ENCODE measurements at places on chromosomes 7 and 10.

DNA sequence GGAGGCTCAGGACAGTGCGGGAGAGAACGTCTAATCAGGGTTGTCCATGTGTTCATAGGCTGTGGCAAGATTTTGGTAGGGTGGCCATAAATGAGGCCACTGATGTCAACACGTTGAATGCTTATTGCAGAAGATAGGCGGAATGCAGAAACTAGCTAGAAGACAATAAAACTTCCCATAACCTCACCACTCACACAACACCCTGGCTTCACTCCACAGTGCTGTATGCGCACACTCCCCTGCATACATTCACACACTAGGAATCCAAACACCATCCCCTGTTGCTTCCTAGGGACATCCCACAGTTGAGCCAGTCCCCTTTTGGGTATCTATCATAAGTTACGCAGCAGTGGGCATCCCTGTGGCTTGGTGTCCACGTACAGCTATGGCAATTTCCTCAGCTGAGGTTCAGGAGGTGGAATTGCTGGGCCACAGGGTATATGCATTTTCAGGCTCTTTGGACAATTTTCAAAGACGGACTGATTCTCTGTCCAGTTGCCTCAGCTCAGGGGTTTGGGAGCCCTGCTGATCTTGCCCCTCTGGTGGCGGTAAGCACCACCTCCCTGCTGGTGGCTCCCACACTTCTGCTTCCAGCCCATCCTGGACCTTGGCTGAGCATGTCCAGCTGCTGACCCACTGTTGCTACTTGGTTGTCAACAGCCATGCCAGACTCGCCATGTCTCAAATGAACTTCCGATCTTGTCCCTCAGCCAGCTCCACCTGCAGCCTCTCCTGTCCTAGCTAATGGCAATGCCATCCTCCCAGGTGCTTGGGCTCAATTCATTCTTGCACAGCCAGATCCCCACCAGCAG lies 36.4 kb downstream of the CDH23 start:
- no peak for DNase-seq

DNA sequence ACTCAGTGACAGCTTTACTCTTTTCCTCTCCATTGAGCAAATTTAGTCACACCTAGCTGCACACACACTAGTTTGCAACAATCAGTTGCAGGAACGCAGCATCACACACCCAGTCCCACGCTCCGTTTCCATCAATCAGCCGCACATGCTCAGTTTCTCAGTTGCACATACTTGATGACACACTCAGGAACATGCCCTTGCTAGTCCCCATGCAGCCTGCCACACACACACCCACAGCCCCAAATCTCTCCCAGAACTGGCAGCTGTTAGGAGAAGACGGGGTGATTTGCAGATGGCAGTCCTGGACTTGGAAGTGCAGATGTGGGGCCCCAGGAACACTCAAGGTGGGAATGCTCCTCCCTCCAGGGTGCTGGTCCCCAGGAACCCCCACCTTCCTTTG lies 7.7 kb downstream of the LBX1 start:
- DNase-seq: no peak

DNA sequence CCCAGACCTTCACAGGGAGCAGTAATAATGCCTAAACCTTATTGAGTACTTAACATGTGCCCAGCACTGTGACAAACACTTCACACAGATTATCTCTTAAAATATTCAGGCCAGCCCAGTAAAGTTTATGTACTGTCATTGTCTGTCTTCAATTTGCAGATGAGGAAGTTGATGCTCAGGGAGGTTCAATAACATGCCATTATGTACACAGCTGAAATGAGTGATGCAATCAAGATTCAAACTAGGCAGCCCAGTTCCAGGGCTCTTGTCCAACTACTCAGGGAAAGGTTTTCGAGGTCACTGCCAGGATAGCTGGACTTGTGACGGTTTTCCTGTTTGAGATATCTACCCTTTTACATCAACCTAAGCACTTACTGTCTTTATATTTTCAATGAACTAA lies 56.1 kb downstream of the AUTS2 start:
- peak; percentile 89 for DNase-seq

DNA sequence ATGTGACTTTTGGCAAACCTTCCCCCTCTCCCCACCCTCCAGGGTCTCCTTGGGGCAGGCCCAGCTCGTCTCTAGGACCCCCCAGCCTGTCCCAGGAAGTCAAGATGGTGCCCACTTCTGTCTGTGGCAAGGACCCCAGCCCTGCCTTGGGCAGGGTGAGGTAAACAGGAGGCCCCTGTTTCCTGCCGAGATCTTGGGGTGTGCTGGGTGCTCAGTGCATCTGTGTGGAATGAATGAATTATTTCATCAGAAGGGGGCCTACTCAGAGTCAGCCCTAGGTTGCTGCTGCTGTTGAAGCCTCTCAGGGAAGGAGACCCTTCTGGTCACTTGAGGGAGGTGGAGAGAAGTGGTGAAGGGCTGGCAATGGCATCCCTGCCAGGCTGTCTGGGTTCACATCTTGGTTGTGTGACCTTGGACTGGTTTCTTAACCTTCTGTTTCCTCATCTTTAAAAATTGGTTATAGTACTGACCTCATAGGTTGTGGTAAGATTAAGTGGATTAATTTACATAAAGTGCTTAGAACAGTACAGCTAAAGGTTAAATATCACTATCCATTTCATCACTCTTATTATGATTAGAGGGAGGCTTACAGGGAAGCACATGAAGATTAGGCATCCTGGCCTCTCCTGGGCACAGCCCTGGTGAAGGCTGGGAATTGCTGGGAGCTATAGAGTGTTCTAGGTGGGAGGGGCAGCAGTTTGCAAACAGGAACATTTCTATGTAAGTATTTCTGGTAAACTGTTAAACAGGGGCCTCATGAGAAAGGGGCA lies 67.7 kb downstream of the ZMIZ1 start:
- DNase-seq: no peak

- no peak for DNase-seq
Measured at GRCh38 chr7:31020161-31020560, 31.9 kb upstream of the ADCYAP1R1 start.

DNA sequence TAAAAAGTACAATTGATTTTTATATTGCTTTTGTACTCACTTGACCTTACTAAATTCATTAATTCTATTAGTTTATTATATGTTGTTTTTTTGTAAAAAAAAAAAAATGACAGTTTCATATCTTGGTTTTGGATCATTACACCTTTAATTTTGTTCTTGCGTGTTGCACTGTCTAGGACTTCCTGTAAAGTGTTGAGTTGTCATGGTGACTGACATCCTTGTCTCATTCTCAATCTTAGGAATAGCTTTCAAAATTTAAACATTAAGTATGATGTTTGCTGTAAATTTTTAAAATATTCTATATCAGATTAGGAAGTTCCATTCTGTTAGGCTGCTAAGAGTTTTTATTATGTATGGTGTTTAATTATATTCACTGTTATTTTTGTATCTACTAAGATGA lies 139.1 kb downstream of the ARHGAP12 start:
- DNase-seq: no peak

GRCh38 chr7:117035465-117035862 lies 82.2 kb downstream of the ST7 start:
- no peak for DNase-seq

GRCh38 chr7:158810846-158811245 lies 18.5 kb downstream of the ESYT2 start:
- DNase-seq: no peak

DNA sequence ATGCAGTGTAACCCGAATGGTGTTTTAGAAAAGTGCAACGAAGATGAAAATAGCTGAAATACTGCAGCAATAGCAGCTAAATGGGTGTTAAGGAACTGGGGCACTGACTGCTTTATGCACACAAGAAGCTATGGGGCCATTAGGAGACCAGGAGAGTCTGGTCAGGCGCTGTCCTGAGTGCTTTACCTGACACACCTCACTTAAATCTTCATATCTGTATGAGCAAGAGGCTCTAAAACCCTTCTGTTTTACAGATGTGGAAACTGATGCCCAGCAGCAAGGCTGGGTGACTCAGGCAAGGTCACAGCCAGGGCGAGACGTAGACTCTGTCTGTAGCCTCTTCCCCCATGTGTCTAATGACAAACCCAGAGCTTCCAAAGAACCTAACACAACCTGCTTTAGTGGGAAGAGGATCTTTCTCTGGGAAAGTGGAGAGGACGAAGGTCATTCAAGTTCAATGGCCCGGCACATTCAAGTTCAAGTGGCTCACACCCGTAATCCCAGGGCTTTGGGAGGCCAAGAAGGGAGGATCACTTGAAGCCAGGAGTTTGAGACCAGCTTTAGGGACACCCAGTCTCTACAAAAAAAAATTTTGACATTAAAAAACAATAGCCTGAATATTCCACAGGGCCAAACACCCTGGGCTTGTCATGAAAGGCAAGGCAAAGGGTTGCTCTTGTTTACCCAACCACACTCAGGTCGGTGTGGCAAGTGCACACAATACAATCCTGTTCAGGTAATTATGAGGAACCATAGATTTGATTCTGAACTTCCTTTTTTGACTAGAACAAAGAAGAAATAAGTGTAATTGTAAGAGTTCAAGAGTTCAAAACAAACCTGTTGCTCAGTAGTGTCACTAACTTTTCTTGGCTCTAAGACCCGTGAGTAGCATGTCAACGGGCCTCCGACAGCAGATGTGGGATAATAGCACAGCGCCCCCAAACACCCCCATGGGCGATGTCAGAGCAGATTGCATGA lies 53.7 kb upstream of the KLF6 start:
- DNase-seq: no peak

- no peak for DNase-seq
Measured at GRCh38 chr7:136134503-136134902, 157.3 kb upstream of the MTPN start.

DNA sequence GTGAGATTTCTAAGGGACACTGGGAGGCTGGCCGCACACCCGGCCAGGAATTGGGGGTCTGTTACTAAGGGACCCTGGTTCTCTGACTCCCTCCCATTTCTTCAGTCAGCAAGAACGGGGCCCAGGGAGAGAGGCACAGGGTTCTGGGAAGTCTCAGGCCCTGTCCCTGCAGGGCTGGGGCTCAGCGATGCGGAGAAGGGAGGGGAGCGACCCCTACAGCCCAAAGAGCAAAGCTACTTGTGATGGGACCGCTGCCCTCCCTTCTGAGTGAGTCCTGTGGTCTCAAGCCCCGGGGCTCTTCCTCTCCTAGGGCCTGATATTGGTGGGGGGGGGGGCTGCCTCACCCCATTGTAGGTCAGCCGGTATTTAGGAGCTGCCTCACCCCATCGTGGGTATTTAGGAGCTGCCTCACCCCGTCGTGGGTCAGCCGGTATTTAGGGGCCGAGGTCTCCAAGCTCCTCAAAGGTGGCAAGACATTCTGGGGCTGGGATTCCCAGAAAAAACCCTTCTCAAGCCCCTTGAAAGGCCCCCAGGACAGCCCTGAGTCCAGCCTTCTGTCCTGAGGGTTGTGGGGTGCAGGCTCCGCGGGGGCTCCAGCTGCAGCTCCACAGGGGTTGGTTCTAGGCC lies 16.9 kb upstream of the NKX6-2 start:
- DNase-seq: no peak

GRCh38 chr7:74026903-74027682 lies 880 bp upstream of the ELN start:
- peak; percentile 24 for DNase-seq

- DNase-seq: peak; percentile 4
Measured at GRCh38 chr7:106462365-106462859, 177.6 kb upstream of the NAMPT start.

DNA sequence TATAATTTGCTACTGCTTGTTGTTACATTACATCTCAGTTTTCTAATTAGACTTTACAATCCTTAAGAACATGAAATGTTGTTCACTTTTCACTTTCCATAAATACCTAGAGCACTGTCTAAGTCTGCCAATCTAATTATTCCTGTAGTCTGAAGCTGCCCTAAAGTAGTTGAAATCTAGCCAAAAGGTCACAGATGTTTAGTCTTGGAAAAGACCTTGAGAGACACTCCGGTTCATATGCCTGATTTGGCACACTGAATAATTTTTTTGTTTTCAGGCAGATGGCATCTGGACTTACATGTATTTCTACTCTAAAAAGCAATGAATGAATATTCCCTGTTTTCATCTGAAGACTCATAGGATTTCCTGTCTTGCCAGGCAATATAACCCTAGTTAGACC lies 359.1 kb downstream of the ANKRD7 start:
- DNase-seq: no peak

DNA sequence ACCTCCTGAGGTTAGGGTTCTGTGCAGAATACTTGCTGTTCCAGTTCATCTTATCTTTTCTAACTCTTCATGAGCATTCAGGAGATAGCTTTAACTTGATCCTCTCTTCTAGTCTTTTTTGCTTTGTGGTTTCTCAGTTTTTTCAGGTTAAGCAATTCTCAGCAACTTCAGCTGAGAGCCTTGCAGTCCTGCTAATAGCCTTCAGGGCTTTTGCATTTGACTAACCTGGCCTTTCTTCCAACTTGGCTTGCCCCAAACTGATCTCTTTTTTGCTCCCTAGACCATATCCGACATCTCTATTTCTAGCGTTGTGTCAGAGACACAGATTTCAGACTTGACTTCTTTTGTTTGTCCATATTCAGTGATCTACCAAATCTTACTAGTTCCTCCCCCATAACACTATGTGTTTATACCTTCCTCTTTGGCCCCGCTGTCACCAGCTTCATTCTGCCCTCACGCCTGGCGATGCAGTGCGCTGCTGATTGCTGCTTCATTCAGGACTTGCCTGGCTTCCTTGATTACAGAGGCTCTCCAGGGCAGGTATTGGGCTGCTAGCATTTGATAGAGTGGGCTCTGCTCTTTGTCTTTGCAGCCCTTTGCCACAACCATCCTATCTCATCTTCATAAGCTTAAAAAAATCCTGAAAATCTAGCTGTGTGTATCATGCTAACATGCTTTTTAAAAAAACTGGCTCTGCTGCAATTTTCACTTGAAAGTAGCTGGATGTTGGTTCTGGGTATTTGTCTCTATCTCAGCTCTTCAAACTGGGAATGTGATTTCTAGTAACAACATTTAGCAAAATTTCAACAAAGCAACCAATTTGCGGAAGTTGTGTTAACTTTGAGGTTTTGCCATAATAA lies 9.6 kb downstream of the CUL1 start:
- DNase-seq: no peak

GRCh38 chr10:114662646-114663217 lies 4.7 kb upstream of the ABLIM1 start:
- no peak for DNase-seq

DNA sequence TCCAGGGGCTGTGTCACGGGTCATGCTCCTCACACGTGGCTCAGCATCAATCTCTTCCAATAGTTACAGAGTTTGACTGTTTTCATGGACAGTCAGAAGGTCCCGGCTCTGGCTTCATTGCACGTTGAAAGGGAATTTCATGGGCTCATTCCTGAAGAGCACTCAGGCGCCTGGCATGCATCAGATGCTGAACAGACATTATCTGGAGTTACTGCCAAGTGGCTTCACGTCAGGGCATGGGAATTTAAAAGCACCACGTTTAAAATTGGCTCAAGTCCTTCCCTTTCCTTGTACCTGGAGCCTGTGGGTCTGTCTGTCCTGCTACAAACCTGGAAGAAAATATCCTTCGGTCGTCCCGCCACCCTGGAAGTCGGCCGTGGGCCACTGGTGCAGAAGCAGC lies 50.4 kb downstream of the CFAP46 start:
- DNase-seq: no peak

GRCh38 chr10:43681220-43681619 lies 32.5 kb upstream of the ZNF32 start:
- no peak for DNase-seq
